Neural progenitor cell (in vitro differentiated cells): ENCODE measurements at places on chromosomes 2 and 18.
A peak's percentile ranks its signal among the peaks of the same experiment; 100 is the strongest.

DNA sequence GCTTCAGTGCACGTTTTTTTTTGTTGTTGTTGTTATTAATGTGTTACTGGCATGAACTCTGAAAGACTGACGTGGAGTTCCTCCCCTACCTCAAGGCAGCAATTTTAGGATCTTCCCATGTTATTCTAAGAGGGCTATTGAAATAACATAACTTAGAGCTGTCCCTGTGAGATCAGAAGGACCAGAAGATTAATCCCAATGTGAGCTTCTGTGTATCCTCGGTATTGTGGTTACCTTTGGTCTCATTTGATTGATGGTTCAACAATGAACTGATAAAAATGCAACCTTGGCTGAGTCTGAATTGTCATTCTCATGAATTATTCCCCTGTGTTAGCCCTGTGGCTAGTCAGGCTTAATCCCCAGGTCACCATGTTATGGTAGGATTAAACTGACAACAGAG is 394.1 kb downstream of the TRIB2 start:
- no peak for DNase-seq

GRCh38 chr2:225002039-225002655 is 40.1 kb downstream of the DOCK10 start:
- peak; percentile 84 for DNase-seq

GRCh38 chr2:160298960-160299359 is 98.9 kb upstream of the ITGB6 start:
- no peak for DNase-seq

GRCh38 chr2:150782613-150783012 is 295.1 kb upstream of the RND3 start:
- DNase-seq = no peak

DNA sequence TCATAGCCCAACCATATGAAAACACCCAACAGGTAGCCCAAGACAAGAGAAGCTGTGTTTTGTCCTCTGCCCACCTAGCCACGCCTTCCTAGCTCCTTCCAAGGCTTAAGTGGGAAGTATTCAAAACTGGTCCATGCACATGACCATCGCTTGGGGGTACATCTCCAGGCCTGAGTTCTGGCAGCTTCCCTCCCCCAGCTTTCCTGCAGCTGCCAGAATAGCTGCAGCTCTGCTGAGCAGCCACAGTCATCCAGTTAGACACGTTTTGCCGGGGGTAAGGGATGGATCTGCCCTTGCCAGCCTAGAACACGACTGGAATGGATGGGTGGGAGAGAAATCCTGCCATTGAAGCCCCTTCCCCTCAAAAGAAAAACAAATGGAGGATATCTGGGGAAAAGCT is 166.8 kb downstream of the NRP2 start:
- DNase-seq = no peak

- DNase-seq = no peak
Measured at GRCh38 chr2:145677371-145677770, 1157.5 kb upstream of the ZEB2 start.

DNA sequence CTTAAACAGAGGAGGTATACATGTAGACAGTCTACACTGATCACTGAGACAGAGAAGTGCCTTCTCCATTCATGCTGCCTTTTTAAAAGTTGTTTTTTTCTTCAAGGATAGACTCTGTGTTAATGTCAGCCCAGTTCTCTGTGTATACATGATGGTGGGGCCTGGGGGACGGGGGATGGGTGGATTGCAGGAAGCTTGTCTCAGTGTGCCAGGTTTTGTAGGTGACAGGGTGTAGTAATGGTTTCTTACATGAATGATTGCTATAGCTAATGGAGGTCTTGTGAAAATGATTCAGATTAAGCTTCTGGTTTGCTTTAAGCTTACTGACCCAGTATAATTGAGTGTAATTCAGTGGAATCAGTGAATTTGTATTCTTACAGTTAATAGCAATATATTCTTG is 423.6 kb downstream of the PTPRM start:
- DNase-seq = no peak

GRCh38 chr18:57619876-57620275 is 1.8 kb downstream of the NARS1 start:
- DNase-seq = no peak

DNA sequence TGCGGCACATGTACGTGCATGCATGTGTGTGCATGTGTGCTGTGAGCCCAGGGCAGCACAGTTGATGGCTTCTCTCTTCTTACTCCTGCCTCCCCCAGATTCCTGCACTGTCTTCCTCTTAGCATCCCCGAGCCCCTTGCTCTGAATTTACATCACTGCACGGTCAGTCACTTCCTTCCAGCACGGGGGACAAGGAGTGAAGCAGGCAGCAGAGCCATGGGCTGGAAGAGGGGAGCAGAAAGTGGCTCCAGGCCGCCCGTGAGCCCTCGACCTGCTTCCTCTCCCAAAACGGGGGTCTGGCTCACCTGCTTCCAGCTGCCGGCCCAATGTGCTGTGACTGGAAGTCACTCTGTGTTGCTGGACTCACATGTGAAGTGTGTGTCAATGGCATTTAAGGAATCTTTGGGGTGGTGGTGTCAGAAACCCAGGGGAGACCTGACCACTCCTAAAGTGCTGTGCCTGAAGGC is 106.1 kb downstream of the FAM210A start:
- DNase-seq = no peak

- DNase-seq = peak; percentile 65
Measured at GRCh38 chr2:121686218-121686617, 37.0 kb upstream of the CLASP1 start.

DNA sequence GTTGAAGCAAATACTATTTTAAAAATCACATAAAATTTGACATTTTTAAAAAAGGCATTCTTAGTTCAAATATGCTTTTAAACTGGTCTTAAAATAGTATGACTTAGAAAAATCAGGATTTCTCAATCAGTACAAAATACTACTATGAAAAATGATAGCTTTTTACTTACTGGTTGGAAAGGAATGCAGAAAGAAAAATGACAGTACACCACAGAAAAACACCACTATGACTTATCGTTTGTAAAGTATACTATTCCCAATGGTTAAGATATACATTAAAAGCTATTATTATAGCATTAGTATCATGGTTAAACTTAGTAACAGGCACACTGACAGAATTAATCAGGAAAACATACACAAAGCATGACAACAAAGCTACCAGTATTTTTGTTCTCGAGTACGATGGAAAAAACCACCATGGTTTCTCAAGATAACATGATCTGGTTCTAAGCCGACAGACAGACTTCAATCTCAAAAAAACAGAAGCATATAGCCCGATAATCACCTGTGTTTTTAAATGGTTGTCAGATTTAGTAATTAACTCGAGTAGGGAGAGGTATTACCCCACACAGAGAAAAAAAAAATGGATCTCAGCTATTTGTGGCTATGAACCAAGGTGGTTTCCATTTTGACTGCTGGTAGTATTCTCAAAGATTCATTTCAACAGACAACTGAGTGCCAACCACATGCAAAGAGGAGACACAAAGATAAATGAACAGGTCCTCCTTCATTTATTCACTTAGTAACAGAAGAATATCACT is 39.1 kb downstream of the CUL3 start:
- no peak for DNase-seq

GRCh38 chr2:1481406-1482252 is 68.4 kb downstream of the TPO start:
- no peak for DNase-seq

GRCh38 chr2:113111823-113112287 is 15.5 kb upstream of the IL1RN start:
- DNase-seq = no peak

- DNase-seq = peak; percentile 30
Measured at GRCh38 chr2:234840336-234840735, 111.5 kb upstream of the SH3BP4 start.

GRCh38 chr2:222483513-222484039 is 59.2 kb downstream of the SGPP2 start:
- peak; percentile 70 for DNase-seq

- no peak for DNase-seq
Measured at GRCh38 chr2:224775647-224776046, 59.5 kb upstream of the CCDC195 start.

DNA sequence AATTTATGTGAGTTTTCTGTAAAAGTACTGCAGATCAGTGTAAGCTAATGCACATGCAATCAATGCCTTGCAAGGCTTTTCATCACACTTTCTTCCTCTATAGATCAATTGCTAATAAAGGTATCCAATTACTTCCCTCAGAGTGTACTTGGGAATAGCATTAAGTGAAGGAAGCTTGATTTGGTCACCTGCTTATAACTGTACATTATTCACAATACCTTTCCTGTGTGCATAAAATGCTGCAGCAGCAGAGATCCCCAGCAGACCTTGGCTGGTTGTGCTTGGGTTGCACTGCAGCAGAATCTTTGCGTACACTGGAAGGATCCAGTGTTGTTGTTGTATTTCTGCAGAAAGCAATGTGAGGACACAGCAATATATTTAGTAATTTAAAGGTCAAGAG is 18.5 kb upstream of the SCN9A start:
- no peak for DNase-seq
